ENCODE measurements at places on chromosomes 13 and 19.

GRCh38 chr19:38742906-38743305 lies 1.4 kb downstream of the CAPN12 start:
- no peak for DNase-seq

DNA sequence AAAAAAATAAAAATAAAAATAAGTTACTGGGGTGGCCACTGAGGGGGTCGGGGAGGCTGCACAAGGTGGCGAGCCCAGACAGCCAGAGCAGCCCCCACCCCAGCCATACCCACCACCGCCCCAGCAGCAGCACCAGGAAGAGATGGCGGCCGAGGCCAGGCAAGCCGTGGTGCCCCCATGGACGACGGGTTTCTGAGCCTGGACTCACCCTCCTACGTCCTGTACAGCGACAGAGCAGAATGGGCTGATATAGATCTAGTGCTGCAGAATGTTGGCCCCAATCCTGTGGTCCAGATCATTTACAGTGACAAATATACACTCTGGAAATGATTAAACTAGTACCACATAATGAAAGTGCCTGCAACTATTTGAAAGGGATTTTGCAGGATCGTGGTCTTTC lies 71.6 kb upstream of the ZDHHC20 start:
- DNase-seq: no peak

DNA sequence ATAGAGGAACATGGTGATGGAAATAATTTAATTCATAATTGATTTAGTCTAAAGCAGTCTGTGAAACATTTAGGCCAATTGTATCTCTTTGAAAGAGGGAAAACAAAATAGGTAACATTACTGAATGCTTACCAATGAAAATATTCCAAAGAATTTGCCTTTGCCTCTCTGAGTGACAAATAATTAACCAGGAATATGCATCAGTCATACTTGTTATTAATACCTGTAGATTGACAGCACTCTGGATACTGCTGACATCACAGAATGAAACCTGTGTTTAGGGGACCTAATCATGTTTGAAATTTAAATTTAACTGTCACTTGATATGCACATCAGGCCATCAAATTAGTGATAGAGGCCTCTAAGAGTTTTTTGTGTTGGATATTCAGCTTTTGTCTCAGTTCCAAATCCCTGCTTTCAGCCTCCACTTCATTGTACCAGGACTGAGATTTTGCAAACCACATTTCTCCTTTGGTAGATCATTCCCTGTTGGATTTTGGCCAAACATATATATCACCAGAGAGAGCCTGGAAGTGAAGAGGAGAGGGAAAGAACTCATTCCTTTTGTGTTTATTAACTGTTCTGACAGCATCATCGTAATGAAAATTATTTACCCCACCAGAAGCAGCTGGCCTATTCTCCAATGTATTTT lies 64.8 kb upstream of the KLHL1 start:
- no peak for DNase-seq

DNA sequence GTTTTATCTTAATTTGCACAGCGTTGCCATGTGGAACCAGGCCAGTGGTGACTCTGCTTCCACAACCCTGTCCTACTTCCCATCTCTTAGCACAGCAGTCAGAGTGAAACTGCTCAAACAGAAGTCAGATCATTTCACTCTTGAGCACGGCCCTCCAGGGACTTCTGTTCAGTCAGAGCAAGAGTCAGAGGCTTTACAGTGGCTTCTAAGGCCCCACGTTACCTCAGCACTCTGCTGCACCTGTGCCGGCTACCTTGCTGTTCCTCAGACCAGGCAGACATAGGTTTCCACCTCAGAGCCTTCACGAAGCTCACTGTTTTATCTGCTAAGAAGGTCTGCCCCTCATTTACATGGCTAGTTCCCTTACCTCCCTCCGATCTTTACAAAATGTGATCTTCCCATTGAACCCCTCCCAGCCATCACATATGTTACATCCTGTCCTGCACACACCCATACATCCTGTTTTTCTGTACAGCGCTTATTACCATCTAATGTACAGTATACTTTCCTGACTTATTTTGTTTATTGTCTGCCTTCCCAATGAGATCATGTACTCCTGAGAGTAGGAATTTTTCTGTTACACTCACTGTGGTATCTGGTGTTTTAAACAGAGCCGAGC lies 41.6 kb downstream of the TM9SF2 start:
- DNase-seq: no peak

- DNase-seq: peak; percentile 56
These were observed at the start of gene SLITRK5 for GRCh38 chr13:87671031-87671752. SLITRK5 (plus strand) TSS chr13:87671371; CDS start chr13:87675389, 4,018 bp downstream.

GRCh38 chr13:99218545-99218944 lies 17.9 kb downstream of the UBAC2 start:
- DNase-seq: no peak

- DNase-seq: no peak
These were observed 177.2 kb downstream of the STK24 start for GRCh38 chr13:98399756-98400155.

DNA sequence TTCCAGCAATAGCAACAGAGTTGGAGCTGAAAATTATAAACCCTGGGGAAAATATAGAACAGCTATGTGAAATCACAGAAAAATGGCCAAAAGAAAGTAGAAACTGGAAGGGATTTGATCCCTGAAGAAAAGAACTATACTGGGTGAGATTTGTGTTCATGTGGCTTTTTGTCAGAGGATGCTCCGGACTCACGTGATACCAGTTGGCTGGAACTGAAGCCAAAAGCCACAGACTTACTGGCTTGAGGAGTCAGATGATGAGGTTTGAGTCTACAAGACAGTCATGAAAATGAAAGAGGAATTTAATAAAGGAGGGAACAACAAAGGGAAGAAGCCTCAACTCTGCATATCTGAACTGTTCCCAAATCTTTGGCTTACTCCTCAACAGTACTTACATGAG lies 427.1 kb downstream of the GPC5 start:
- DNase-seq: no peak

DNA sequence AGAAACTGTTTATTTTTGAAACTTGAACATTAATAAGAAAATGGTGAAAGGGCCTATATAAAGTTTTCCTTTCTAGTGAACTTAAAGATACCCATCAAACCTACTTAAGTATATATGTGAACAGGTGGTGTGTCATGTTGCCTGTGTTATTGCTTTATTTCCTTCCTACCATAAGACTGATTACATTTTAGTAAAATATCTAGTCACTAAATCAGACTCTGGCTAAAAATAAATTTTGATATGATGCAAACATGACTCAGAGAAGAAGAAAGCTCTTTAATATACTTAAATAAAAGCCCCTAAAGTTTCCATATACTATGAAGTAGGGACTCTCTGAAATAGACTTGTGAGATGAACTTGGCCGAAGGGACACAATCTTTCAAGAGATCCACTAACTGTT lies 35.1 kb upstream of the FBXL3 start:
- no peak for DNase-seq

GRCh38 chr19:32809754-32810153 lies 59.8 kb downstream of the SLC7A9 start:
- no peak for DNase-seq

DNA sequence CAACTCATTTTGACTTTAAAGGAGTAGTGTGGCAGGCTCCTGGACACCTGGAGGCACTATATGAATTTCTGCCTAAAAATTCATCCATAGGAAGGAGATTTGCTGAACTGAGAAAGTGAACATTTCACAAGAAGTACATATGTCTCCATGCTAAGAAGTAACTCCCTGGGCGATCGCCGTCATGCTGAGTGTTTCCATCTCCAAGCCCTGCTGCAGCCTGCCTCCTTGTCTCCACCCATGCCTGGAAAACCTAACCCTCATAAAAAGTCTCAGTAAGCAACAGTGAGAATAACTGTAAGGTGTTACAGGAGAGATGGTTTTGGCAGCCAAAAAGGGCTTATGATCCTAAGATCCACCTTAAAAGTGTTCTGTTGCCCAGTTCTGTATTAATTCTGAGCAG lies 251.3 kb downstream of the SHISA2 start:
- no peak for DNase-seq

DNA sequence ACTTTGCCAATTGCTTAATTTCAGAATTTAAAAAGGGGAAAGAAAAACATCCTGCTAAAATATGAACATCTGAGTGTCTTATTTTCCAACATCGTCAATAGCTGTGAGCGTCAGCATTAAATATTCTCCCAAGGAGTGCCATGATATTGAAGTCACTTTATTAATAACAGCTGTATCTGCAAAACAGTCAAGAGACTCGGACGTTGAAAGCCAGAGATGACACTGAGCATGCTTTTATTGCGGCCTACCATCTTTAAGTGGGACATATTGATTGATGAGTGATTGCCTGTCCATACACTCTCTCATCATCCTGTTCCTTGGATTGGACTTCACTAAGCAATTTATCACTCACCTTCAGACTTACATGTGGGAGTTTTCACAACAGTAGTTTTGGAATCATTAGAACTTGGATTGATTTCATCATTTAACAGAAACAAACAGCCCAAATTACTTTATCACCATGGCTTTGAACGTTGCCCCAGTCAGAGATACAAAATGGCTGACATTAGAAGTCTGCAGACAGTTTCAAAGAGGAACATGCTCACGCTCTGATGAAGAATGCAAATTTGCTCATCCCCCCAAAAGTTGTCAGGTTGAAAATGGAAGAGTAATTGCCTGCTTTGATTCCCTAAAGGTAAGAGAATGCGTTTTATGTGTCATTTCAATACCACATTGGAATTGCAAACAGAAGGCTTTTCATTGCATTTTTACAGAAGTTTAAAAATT lies 53.8 kb downstream of the MBNL2 start:
- no peak for DNase-seq

DNA sequence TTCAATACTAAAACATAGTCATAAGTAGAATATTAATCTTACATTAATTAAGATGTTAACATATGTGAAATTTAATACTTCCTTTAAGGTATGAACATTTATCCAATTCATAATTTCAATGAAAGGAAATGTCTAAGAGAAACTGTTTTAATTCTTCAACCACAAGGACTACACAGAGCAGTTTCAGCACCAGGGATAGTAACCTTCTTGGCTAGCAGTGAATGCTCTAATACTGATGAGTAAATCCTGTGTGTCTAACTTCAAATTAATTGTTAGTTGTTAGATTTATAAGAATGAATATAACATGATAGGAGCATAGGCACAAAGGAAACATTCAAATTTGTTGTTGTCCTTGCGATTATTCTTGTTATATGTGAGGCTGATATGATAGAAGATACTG lies 15.6 kb upstream of the NBEA start:
- DNase-seq: no peak

GRCh38 chr13:94713561-94714182 lies 1.3 kb upstream of the SOX21 start:
- no peak for DNase-seq

DNA sequence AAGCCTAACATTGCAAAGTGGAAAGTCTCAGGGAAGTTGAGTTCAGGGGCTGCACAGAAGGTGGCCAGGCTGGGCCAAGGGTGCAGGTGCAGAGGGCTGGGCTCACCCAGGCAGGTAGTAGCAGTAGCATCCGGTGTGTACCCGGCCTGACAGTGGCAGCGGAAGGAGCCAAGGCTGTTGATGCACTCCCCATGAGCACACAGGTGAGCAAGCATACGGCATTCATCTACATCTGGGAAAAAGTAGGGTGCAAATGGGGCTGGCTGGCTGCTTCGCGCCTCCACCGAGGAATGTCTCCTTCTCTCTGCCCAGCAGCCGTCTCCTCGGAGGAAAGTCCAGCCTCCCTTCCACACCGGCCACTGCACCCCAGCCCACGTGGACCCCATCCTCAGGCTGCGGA lies 30.6 kb downstream of the CCL25 start:
- no peak for DNase-seq
